ENCODE measurements at places on chromosomes 1 and 21.
A peak's percentile ranks its signal among the peaks of the same experiment; 100 is the strongest.

DNA sequence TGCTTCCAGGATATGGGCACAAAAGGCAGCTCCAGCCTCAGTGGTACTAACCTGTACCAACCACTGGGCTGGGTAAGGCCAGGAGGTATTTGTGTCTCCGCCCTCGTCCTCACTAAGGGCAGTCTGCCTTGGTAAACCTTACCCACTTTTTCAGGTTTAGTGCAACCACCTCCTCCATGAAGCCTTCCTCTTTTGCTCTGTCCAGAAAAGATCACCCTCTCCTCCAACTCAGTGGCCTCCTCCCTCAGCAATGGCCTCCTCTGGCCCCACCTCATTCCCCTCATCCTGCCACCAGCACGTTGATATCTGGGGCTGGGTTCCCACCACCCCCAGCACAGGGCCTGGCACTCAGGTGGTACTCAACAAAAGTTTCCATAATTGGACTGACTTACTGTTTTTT, 161.5 kb downstream of the GRIK3 start:
- no peak for DNase-seq

DNA sequence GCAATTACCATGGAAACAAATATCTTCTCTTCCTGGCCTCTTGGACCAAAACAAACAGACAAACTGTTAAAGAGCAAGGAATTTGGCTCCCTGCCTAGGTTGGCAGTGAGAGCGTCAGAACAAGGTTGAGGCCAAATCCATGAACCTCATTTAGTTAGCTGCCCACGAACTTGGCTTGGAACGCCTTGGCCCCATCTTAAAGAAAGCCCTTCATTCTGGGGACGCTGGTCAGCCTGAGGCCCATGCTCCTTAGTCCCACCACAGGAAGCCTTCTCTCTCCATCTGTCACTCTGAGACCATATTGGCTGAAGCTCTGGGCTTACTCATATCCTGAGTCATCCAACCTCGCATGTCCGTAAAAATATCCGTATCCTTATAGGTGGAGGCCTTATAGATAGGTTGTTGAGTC, 62.4 kb upstream of the DIRAS3 start:
- DNase-seq, result peak; percentile 57

GRCh38 chr1:75539230-75540116, 71.4 kb downstream of the SLC44A5 start:
- no peak for DNase-seq

DNA sequence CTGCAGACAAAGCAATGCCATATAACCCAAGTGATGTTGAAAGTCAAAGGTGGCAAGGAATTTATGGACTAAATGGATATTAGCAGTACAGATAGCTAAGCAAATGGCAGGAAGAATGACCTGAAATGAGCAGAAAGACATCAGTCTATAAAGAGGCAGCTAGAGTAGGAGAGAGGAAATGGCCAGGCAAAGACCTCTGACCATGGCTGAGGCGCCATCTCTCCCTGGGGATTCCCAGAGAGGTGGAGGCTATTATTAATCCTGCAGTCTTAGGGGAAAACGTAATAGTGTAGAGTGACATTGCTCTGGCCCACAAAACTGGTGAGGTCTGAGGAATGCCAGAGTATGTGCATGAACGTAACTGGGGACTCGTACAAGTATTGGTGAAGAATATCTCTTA, 563.6 kb upstream of the PRMT6 start:
- DNase-seq, result no peak

GRCh38 chr21:46509741-46510502, 51.2 kb downstream of the DIP2A start:
- DNase-seq, result no peak

DNA sequence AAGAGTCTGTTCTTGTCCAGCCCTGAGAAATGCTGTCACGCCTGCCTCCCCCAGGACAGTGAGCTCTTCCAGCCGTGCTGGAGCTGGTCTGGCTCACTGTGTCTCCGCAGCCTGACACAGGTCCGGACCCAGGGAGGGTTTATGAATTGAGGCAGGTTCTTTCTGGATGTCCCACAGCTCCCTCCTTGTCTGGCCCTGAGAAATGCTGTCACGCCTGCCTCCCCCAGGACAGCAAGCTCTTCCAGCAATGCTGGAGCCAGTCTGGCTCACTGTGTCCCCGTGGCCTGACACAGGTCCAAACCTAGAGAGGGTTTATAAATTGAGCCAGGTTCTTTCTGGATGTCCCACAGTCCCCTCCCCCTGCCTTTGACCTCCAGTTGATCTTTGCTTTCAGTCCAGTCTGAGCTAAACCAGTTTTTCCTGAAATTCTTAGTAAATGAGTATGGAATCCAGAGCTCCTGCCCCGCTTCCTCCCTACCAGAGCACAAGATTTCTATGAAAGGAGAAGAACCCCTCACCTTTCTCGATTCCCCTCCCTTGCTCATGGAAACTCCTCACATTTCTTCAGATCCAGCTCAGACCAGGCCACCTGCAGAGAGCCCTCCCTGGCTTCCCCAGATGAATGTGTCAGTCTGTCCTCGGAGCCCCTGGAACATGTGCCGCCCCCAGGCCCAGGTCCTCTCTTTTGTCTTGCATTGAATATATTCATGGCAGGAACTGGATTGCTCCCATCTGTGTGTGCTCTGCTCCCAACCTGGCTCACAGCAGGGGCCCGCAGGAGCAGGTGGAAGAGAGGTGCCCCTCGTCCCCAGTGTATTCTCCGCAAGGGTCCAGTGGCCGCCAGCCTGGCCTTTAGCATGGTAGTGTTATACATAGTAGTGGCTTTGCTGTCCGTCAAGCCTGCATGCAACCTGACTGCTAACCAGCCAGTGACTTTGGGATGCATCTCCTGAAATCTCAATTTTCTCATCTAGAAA, 116.3 kb downstream of the EPHB2 start:
- peak; percentile 62 for DNase-seq

- no peak for DNase-seq
Observed at GRCh38 chr1:202234331-202235002, 40.9 kb downstream of the LGR6 start.

- DNase-seq, result no peak
Observed at GRCh38 chr1:17097787-17098186, 21.5 kb downstream of the PADI2 start.

GRCh38 chr1:156283521-156283920, 604 bp upstream of the TMEM79 start:
- no peak for DNase-seq

GRCh38 chr1:65332821-65333220, 23.5 kb downstream of the DNAJC6 start:
- DNase-seq, result no peak

- no peak for DNase-seq
Observed at GRCh38 chr1:36279110-36279788, 26.9 kb upstream of the SH3D21 start.

GRCh38 chr21:43325968-43326715, 100.8 kb downstream of the SIK1 start:
- no peak for DNase-seq

GRCh38 chr1:20124456-20125057, 5.2 kb upstream of the PLA2G2D start:
- no peak for DNase-seq

DNA sequence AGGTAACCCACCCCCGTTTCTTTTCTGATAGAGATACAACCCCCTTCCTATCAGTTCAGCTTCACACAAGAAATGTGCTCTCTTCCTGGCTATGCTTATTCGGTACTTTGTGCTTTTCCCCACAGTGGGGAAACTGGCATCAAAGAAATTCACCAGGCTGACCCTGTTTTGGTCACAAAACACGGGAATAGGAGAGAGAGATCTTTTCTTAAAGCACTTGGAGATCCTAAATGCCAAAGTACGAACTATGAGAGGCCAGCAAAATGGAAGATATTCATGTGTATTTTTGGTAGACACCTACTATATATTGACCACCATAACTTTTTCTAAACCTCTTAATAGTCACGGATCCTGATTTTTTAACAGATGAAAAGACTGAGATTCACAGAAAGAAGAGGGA, 30.0 kb downstream of the SLC30A10 start:
- no peak for DNase-seq

DNA sequence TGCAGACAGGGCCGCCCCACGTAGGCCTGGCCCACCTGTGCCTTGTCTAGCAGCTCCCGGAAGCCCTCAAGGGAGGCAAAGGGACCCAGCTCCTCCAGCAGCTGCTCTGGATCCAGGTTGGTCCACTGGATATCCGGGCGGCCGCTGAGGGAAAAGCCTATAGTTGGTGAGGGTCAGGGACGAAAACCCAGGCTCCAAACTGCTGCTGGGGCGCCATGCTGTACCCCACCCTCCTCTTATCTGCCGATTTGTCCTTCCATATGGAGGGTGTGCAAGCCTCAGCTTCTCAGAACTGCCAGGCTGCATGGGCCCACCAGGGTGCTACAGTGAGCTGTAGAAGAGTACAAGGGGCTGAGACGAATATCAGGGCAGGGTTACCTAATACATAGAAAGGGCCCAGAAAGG, 12.2 kb downstream of the PTCH2 start:
- DNase-seq, result no peak

GRCh38 chr1:17732475-17732874, 22.7 kb upstream of the ACTL8 start:
- no peak for DNase-seq

- peak; percentile 85 for DNase-seq
Observed at GRCh38 chr1:85580872-85581801, 576 bp downstream of the CCN1 start.

- DNase-seq, result no peak
Observed at GRCh38 chr1:46553506-46553905, 2.1 kb upstream of the KNCN start.

GRCh38 chr1:43227143-43227764, 42.5 kb upstream of the TMEM125 start:
- peak; percentile 73 for DNase-seq

DNA sequence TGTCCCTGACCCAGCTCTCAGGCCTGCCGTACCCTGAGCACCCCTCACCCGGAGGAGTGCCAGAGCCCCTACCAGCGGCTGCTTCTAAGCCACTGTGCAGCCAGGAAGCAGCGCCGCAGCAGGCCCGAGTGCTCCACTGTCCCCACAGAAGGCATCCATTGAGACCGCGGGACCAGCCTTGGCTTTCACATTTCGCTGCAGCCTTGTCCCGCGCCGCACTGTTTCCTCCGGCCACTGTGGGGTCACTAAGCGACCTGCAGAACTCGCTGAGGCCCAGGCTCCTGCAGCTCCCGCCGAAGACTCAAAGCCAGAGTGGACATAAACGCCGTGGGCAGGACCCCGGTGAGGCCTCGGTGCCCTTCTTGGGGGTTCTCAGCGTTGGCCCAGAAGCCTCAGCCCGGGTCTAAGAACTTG, 3.0 kb downstream of the ALX3 start:
- DNase-seq, result no peak

GRCh38 chr1:24286246-24287010, 32.7 kb upstream of the GRHL3 start:
- no peak for DNase-seq

DNA sequence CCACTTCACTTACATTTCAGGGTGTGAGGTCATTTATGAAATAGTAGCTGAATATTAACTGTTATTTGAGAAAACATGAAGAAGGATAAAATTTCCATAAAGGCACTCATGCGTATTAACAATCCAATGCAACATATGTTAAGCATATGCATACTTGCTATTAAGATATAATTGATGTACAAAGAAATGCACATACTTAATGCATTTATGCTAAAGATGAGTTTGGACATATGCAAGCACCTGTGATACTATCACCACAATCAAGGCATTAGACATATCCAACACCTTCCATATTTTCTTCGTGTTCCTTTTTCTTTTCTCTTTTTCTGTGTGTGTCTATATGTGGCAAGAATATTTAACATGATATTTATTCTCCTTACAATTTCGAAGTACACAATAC, 464.8 kb upstream of the BRINP3 start:
- DNase-seq, result no peak

- no peak for DNase-seq
Observed at GRCh38 chr1:163970699-163971098, 588.3 kb upstream of the PBX1 start.

DNA sequence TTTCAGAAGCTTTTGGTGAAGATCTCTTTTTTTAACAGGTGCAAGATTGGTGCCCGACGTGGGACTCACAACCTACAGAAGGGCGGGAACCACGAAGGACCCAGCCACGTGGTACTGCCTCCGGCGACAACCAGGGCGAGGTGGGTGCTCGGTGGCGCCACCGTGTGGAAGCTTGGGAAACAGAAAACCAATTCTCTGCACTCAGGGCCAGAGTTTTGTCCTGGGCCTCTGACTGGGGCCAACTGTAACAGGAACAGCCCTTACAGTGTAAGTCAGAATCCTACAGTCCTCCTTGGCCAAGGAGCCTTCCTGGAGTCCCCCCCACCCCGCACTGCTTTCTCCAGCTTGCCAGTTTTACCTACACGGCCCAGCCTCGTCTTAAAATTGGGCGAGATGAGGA, 11.6 kb upstream of the S100A7A start:
- no peak for DNase-seq

GRCh38 chr1:15323989-15324868, 77.2 kb downstream of the FHAD1 start:
- DNase-seq, result peak; percentile 39

DNA sequence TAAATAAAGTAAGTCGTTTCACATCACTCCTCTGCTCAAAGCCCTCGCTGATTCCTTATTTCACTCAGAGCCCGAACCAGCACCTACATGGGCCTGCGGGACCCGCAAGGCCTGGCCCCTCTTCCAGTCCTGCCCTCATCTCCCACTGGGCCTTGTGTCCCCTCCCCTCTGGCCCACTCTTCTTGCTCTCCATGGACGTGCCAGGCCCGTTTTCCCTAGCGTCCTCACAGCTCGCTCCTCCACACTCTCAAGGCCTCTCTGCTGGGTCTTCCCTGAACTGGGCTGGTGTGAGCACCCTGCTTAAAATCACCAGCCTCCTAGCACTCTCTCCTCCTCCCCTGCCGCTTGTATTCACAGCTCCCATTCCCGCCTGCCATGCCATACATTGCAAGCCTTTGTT, 237.9 kb downstream of the FOXD2 start:
- DNase-seq, result peak; percentile 6

- DNase-seq, result no peak
Observed at GRCh38 chr1:21818656-21819055, 6.6 kb downstream of the LDLRAD2 start.

DNA sequence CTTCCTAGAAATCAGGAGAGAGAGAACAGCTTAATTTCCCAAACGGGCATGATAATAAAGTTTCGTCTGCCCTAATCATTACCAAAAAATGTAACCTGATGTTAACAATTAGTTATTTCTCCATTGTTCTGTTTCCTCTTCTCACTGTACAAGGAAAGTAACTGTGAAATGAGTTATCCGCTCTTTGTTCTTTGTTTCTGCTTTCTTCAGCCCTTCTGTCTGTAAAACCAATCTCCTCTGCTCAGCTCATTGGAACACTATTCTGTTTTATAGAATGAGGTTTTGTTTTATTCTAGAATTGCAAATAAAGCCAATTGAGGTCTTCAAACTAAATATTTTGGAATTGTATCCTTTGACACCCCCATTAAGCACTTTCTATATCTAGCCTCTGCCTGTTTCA, 8.8 kb upstream of the THEM4 start:
- no peak for DNase-seq

DNA sequence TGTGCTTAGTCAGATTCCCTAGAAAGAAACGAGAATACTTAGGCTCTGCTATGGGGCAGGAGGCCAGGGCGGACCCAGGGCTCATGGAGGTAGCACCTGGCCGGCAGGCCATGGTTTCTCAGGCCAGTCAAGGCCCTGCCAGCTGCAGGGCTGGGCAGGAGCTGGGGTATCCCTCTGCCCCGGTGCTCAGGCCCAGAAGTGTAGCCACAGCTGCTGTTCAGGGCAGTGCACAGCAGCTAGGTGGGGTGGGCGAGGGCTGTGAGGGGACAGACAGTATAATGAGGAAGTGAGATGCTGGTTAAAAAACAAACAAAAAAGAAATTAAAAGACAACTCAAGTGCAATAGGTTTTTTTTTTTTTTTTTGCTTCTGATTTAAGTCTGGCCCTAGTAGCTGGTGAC, 34.0 kb upstream of the EDN2 start:
- no peak for DNase-seq

All from left hindlimb (tissue), 1 donor.